ENCODE measurements at places on chromosomes 4 and X. TPM values are rescaled to one million over a fixed set of nuclear protein-coding genes. Genes with fewer than 3 reads are reported as not detected.

Gene CYLC1
- not detected for total RNA-seq

DNA sequence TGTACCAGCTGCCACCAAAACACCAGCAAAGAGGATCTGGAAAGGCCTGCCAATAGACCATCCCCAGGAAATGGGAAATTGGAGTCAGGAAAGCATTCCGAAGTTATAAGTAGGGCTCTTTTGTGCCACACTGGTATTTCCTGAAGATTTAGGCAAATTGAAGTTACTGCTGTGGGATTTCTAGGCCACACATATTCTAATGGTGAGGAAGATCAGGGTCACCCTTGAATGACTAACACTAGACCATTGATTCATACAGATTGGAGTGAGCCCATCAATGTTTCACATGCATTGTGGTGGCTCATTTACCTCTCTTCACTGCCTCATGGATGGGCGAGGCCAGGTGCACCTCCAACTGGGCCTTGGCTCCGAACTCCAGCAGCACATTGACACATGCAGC lies 22.6 kb downstream of the ASB11 start:
- H3K4me3 ChIP-seq: no peak overlapping the region
- H3K27ac ChIP-seq: no peak overlapping the region
- no peak for DNase-seq
- H3K27me3 ChIP-seq: no peaks in the 10 kb centered on the region
- H3K4me1 ChIP-seq: peaks cover 2% of the 10 kb centered on the region

DNA sequence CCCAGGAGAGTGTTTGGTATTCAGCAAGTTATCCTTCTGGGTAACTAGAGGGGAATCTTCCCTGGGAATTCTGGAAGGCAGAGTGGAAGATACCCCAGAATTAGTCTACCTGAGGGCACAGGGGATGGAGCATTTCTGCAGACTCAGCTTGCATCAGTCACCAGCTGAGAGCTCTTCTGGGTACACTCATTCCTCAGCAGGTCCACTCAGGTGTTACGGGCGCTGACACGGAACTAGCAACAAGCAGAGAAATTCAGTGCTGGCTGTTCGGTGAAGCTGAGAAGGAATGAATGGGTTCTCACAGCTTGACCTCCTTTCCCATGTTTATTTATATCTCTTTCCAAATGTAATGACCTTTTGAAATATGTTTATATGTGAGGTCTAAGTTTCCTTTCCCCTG lies 106.0 kb upstream of the PNPLA4 start:
- H3K27ac ChIP-seq: no peak overlapping the region
- peaks cover 6% of the 10 kb centered on the region for H3K4me1 ChIP-seq
- no peaks in the 10 kb centered on the region for H3K27me3 ChIP-seq
- no peaks in the 10 kb centered on the region for H3K36me3 ChIP-seq
- no peak overlapping the region for H3K4me3 ChIP-seq

- no peaks in the 10 kb centered on the region for H3K4me1 ChIP-seq
- no peak overlapping the region for H3K27ac ChIP-seq
- no peaks in the 10 kb centered on the region for H3K36me3 ChIP-seq
- no peak for DNase-seq
- no peaks in the 10 kb centered on the region for H3K27me3 ChIP-seq
Observed at GRCh38 chr4:182213004-182213403, 30.2 kb upstream of the TENM3 start.
